ENCODE measurements at places on chromosomes 16 and 17. TPM values are rescaled to one million over a fixed set of nuclear protein-coding genes. Genes with fewer than 3 reads are reported as not detected.

GRCh38 chr16:21150375-21151001 lies at the start of gene DNAH3:
TSS of gene DNAH3 (minus strand) at chr16:21150846. CDS start at chr16:21150319, 527 bp downstream.
- DNase-seq = no peak

- no peak for DNase-seq
These were observed 58.9 kb downstream of the CACNG5 start for GRCh38 chr17:66893863-66894262.

DNA sequence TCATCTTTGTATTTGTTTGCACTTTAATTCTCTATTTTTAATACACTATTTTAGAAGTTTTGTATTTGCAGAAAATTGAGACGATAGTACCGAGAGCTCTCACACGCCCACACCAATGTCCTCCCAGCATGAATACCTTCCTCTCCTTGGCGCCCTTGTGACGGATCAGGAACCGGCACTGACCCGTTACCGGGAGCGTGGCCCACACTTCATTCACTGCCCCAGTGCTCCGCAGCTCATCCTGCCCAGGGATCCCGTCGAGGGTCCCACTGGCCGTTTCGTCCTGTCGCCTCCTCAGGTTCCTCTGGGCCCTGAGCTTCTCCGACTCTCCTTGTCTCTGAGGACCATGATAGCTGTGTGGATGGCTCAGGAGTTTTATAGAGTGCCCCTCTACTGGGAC lies 50.6 kb downstream of the KLHDC4 start:
- DNase-seq = no peak

GRCh38 chr16:87463722-87464690 lies 28.8 kb downstream of the ZCCHC14 start:
- DNase-seq = peak; percentile 79

The CCL14 gene
- total RNA-seq = not detected

The CTRB2 gene
- not detected for total RNA-seq

The DOC2A gene
- total RNA-seq = 0.26 TPM

The PIMREG gene
- 10.6 TPM for total RNA-seq

Data from fibroblast of lung (primary cell).